ENCODE measurements at places on chromosomes 4 and X.

- DNase-seq = no peak
Observed at GRCh38 chr4:82587826-82588540, 26.2 kb upstream of the TMEM150C start.

GRCh38 chr4:125266901-125267604 lies 47.7 kb upstream of the FAT4 start:
- DNase-seq = no peak

- DNase-seq = no peak
Observed at GRCh38 chrX:95889279-95889678, 795.4 kb upstream of the DIAPH2 start.

- no peak for DNase-seq
Observed at GRCh38 chr4:139587446-139587845, 31.4 kb upstream of the SETD7 start.

DNA sequence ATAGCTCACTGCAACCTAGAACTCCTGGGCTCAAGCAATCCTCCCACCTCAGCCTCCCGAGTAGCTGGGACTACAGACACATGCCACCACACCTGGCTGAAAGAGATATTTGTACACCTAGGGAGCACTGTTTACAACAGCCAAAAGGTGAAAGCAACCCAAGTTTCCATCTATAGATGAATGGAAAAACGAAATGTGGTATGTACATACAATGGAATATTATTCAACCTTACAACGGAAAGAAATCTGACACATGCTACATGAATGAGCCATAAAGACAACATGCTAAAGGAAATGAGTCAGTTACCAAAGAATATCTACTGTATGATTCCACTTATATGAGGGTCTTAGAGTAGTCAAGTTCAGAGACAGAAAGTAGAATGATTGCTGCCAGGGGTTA lies 52.2 kb downstream of the ABCG2 start:
- no peak for DNase-seq

DNA sequence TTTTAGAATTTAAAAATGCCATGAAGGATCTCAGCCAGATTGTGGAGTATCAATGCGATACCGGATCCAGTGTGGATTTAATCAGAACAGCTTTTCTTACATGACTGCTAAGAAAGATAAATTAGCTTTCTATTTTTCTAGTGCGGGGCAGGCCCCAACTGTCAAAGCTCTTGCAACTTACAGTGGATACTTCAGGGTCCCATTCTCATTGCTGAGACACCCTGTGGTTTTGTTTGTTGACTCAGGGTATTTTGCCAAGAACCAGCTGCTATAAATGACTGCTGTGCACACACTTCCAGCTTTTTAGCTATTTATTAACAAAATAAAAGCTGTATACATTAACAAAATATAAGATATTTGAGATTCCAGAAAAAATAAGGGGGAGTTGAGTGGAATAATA lies 166.4 kb downstream of the DCLK2 start:
- DNase-seq = no peak

DNA sequence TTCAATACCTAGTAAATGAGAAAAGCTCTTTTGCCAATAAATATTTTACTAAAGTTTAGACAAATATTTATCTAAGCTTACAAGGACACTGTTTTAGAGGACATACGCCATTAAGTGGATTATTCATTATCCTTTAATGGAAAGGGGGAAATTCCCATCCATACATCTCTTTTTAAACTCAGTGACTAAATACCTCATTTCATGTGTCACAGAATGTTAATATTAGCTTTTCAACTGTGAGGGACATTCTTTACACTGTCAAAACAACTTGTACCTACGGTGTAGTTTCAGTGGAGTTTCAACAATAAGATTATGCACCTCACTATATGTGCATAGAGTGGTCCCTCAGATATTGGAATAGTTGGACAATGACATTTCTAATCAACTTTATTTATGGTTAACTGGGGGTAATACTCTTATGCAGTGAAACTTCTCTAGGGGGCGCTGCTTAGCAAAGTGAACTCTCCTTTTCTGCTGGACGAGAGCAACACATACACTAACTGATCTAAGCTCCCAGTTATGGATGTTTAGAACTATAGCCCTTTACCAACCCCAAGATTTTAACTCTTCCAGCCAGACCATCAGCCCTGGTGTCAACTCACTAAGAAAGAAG lies 9.7 kb downstream of the HS6ST2 start:
- no peak for DNase-seq

DNA sequence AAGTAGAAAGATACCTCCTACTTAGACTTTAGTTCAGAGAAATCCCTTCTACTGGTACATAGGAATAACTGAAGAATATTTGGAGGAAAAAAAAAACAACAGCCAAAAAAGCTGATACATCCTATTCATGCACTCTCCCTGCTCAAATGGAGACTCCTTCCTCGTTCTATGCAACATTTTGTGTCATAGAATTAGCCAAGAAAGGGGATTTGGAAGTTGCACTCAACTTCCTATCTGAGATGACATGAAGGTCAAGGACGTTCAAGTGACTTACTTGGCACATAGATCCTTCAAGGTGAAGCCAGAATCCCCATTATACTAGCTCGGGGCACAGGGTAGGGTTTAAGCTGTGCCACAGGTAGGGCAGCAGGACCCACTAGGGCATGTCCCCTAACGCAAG lies 56.2 kb upstream of the S100G start:
- no peak for DNase-seq

- peak; percentile 40 for DNase-seq
Observed at GRCh38 chr4:109359040-109359646, 56.7 kb upstream of the COL25A1 start.

DNA sequence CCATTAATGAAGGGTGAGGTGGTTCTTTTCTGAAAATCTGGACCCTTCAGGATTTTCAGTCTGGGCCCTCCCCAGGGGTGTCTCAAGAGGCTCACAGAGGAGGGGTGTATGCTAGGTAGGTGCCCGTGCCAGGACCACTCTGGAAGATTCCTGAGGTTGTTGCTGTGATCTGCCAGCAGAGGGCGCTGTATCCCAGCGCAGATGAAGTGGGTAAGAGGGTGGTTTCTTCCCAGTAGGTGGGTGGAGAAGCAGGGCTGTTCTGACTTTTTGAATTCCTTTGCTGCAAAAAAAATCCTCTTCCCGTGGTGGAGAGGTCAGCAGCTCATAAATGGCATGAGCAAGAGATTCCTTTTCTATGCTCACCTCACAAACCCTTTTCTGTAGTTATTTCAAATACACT lies 51.1 kb downstream of the SCML1 start:
- no peak for DNase-seq

DNA sequence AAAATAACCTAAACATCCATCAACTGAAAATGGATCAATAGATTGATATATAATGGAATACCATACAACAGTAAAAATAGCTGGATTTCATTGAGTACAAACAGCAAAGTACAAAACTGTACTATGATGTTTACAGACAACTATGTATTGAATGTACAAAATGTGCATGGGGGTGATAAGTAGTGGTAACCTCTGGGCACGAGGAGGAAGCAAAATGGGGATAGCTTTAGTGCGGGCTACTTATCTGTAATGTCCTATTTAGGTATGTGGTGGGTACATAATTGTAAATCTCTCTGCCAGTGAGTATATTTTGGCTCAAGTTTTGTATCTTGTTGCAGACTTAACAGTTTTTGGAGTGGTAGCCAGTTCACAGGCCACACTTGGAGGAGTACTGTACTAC lies 123.6 kb downstream of the STAG2 start:
- no peak for DNase-seq

DNA sequence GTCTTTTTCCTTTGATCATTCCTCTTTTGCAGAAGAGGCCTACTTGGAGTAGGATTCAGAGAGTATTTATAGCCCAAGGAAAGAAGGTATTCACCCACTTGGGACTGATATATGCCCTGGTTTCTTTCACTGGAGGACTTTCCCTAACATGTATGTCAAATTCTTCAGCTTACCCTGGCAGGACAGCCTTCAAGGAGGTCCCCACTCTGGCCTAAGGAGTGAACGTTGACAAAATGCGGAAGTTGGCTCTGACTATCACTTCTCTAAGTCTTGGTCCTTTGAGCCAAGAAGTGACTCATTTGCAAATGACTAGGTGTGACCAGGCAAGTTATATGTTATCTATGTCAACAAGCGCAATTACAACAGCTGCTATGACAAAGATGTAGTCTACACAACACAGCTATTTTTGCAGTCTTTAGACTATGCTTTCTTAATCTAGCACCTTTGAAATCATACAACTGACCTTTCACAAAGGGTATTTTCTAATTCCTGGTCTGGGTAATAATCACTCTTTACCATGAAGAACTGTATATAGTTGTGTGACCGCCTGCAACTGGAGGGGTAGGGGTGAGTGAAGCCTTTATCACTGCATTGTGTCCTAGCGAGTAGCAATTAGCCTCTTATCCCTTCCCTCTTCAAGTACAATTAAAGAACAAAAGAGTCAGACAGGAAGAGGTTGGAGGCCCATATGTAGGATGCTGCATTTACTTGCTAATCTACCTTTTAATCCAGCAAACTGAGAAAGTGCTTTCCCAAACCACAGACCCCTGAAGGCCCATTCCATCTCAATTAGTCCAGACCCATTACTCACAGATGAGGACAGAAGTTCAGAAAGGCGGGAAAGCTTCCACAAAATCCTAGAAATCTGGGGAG lies 50.1 kb downstream of the RASGEF1B start:
- no peak for DNase-seq

- no peak for DNase-seq
Observed at GRCh38 chr4:109977854-109978501, 65.3 kb downstream of the EGF start.

GRCh38 chr4:21248331-21248730 lies 548.1 kb downstream of the PACRGL start:
- no peak for DNase-seq

- DNase-seq = no peak
Observed at GRCh38 chrX:103538728-103539127, 19.4 kb upstream of the RAB40A start.

Measured in activated T-helper 1 cell treated with anti-CD3 and anti-CD28 coated beads, Interleukin-12 subunit alpha, Interleukin-12 subunit beta, Interleukin-2, Interleukin-4 antibody, amounts not matched to agents 30 ng/mL and 10 ng/mL and 1 ng/mL, durations not matched to agents 14 hours and 24 hours and 36 hours (primary cell).